ENCODE measurements at places on chromosomes 11 and 22.

- DNase-seq: no peak
Measured at GRCh38 chr11:27886857-27887256, 186.6 kb upstream of the BDNF start.

GRCh38 chr11:131822506-131822905, 452.1 kb downstream of the NTM start:
- DNase-seq: no peak

GRCh38 chr11:114259124-114259526, 37.1 kb upstream of the NNMT start:
- no peak for DNase-seq

GRCh38 chr11:1487091-1487850, 692 bp upstream of the MOB2 start:
- DNase-seq: no peak

GRCh38 chr22:36397131-36398093, 9.6 kb upstream of the MYH9 start:
- DNase-seq: no peak

- no peak for DNase-seq
Measured at GRCh38 chr22:18731075-18731666, 119.5 kb upstream of the RIMBP3 start.

DNA sequence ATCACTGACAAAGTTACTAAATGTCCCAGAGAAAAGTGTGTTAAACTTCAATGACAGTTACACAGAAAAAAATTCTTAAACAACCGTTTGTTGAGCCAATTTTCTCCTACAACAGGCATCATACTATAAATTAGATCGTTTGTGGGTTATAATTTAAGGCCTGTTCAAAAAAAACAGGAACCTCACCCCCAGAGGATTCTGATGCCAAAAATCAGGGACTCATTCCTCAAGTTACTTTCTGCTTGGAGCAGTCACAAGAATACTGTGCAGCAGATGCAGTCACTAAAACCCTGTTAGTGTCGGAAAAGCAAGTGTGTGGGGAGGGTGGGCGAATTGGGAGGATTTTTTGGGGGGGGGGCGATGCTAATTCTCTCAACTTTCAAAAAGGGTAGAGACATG, 657 bp downstream of the CWC15 start:
- DNase-seq: no peak

DNA sequence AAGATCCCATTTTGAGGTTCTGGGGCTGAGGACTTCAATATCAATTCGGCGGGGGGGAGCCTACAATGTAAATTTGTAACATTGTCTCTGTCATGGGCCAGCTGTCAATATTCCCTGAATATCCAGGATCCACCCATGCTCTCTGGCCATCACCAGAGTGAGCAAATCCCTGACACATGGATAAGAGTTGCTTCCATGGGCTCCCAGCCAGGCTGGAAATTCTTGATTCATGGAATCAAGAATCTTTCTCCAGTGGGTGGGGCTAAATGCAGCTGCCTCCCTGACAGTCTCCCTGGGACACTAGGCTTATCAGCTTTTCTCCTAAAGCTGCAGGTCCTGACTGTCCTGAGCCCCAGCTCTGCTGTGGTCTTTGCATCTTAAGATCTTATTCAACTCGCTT, 86.9 kb upstream of the IGLL5 start:
- DNase-seq: no peak

DNA sequence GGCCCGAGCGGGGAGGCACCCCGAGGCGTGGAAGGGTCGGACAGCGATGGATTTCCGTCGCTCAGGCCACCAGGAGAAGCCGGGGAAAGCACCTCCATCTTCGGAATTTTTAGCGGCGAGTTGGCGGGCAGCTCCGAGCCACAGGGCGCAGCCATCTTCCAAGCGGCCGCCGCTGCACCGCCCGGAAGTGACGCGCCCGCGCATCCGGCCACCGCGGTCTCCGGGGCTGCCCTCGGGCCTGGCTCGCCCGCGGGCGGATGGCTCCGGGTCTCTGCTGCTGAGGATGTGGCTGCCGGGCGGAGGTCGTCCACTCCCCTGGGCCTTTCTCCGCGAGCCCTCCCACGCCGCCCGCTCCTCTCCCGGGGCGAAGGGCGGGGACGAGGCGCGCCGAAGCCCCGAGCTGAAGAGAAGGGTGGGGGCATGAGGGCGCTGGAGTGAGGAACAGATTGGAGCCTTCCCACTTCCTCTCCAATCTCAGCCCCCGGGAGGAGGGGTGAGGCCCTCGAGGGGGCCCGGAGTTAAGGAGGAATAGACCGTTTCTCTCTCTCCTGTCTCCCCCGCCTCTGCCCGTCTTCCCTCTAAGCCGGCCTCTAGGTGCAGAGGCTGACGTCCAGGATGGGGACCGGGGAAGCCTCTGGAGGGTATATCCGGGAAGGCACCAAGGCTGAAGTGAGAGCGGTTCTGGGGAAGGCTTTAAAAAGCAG, at the start of gene MSANTD2:
Gene MSANTD2, minus strand, starts transcription at position 181 of the 704 bp plus-strand sequence. Its CDS starts 26 bp downstream, at position 155.
- peak; percentile 74 for DNase-seq

DNA sequence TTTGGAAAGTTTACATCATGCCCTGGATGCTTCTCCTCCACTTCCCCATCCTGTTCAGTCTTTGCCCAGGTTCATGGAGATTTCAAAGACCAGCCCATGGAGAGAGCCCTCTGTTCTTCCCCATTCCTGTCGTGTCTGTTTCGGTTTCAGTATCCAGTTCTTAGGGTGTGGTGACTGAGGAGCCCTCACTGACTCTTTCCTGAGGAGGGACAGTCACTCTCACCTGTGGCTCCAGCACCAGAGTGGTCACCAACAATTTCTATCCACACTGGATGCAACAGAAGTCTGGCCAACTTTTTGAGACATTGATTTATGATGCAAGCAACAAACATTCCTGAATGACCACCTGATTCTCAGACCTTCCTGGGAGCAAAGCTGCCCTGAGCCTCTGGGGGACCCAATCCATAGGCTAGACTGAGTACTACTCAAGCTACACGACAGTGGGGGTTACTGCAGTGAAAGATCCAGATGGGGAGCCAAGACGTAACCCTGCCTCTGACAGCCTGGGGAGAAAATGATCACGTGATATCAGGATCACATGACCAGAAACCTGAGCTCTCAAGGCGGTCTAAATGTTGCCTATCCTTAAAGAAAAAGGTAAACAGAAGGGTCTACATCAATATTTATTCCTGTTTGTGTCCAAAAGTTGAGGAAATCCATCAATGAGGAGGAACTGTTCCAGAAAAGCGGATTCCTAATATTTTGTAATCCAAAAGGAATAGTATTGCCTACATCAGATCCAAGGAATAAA, 76.2 kb upstream of the VPREB1 start:
- peak; percentile 44 for DNase-seq

- DNase-seq: no peak
Measured at GRCh38 chr11:119488256-119488995, 65.5 kb upstream of the THY1 start.

DNA sequence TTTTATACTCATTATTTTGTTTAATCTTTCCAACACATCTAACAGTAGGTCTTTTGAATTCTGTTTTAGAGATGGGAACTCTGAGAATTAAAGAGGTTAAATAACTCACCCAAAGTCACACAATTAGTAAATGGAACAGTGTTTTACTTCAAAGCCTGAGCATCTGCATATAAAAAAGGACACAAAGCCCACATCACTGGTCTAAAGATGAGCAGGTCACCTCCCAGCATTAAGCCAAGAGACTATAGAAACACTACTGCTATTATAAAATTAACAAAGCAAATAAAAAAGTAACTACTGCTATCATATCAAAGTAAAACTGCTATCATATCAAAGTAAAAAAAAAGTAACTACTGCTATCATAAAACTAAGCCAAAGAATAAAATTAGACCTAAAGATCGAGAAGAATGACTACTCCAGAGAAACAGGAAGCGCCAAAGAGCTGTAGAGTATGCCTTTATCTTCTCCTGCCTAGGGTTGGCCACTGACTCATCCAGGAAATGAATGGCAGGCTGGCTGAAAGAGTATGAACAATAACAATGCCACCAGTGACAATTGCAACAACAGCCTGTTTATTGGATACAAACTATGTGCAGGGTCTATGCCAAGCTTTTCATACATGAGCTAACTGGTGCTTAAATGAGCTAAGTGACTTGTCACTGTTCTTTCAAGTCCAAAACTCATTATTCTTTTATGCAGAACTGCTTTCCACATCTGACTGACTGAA, 1153.0 kb upstream of the TENM4 start:
- no peak for DNase-seq

DNA sequence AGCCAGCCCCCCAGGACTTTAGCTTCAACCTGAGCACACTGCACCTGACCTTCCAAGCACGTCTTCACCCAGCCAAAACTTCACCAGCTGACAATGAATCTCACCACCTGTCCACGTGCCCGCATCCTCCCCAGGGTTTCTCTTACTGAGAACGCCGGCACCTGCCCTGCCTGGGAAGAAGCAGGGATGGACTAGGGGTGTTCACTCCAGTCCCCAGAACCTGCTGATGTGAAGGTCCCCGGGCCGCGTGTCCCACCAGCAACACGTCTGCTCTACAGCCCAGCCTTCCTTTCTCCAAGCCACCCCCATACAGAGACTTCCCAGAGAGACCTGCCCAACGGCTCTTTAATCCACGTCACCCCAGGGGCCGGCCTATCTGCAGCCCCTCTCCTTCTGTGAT, 12.8 kb downstream of the CPT1A start:
- no peak for DNase-seq

- peak; percentile 90 for DNase-seq
Measured at GRCh38 chr22:28034760-28035401, 115.8 kb upstream of the PITPNB start.

GRCh38 chr22:42080287-42080686, 787 bp downstream of the SMDT1 start:
- DNase-seq: no peak

- no peak for DNase-seq
Measured at GRCh38 chr11:43788421-43788820, 92.2 kb upstream of the ALKBH3 start.

DNA sequence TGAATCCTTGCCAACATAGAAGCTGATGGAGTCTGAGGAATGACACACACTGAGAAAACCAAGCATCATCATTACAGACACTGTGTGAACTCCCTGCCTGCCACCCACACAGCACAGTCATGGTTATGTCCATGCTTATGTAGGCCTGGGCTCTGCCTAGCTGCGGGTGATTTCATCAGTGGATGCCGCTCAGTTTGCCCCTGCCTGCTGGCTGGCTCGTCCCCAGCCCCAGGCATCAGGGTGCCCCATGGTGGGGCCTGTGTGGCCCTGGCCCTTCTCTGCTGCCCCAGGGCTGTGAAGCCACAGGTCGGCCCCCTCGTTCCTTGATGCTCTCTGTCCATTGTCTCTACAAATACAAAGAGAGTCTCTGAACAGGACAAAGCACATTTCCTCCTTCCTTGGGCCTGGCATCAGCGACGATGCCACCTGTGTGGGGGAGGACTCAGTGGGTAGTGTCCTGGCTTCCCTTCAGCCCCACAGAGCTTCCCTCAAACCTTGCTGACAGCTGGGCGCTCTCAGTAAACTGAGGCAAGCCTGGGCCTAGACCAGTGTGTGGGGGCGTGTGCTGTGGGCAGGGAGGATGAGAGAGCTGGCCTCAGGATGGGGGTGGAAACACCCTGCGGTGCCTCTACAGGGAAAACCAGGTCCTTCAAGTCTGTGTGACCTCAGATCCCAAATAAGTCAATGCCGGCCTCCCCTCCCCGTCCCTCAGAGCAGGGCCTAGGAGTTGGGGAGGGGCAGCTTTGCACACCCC, 20.0 kb upstream of the TUB start:
- DNase-seq: no peak

- DNase-seq: no peak
Measured at GRCh38 chr11:46162700-46163099, 41.4 kb upstream of the PHF21A start.

- peak; percentile 31 for DNase-seq
Measured at GRCh38 chr22:42856179-42856864, 751 bp downstream of the ARFGAP3 start.

DNA sequence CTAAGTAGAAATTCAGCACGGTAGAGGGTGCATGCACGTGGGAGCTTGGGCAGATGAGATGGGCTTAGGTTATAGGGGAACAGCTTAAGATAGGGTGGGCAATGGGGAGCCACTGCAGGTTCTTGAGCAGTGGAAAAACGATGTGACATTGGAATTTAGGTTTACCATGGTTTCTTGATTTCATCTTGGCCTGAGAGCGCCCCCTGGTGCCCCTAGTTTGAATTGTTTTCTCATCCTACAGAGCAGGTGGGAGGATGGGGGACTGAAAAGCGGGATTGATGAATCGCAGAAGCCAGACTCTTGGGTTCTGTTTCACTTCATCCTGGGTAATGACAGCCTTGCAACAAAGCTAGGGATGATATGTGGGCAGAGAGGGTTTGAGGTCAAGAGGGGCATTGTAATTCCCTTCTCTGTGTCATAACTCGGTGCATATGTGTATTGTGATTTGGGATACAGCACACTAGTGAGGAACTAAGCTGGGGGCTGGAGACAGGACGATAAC, 6.7 kb upstream of the MCAM start:
- DNase-seq: peak; percentile 92

DNA sequence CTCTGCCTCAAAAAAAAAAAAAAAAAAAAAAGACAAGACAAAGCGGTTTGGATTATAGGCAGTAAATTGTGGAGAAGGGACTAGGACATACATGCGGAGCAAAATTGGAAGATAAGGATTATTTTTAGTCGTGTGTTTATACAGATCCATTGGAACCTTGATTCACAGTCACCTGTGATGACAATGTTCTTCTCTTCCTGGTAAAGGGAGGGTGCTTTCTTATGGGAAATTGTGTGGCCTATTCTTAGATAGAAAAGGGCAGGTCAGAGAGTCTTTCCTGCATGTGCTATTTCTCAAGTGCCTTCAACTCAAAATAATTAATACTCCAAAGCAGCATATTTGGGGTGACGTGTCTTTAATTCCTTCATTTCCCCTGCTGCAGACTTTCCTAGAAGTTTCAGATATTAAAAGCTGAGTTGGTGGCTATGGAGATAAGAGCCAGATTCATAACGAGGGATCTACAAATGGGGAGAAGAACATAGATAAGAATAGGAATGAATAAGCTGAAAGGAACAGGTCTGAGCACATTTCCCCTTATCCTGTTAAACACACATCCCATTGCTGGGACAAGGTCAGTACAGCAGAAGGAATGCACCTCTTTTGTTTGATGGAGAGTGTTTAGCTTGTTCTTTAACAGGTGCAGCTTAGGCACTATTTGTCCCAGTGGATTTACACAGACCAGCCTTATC, 22.5 kb downstream of the GSTT2B start:
- no peak for DNase-seq

GRCh38 chr22:22976033-22976922, 88.7 kb downstream of the IGLL5 start:
- no peak for DNase-seq
